ENCODE measurements at places on chromosomes 11 and 22. TPM values are rescaled to one million over a fixed set of nuclear protein-coding genes. Genes with fewer than 3 reads are reported as not detected.
A peak's percentile ranks its signal among the peaks of the same experiment; 100 is the strongest.

GRCh38 chr11:121105063-121105480 lies 4.0 kb downstream of the TECTA start:
- DNase-seq: no peak

GRCh38 chr11:72736452-72737069 lies 15.6 kb downstream of the ARAP1 start:
- DNase-seq: no peak

- DNase-seq: no peak
Measured at GRCh38 chr11:3824714-3825472, 15.9 kb downstream of the RHOG start.

DNA sequence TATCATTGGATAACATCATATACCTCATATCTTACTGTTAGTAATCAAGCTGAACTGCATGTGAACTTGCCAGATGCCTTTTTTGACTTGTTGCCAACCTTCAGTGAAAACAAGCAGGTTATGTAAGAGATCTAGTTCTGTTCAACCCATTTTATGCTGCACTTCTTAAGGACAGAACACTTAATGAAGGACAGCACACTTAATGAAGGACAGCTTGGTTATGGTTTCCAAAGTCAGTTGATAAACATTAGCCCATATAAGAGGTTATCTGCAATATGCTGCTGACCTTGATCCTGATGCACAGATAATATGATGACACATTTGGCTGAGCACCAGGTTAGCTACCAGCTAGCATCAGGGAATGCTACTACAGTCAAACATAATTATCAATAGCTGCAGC lies 358.7 kb upstream of the PDGFD start:
- DNase-seq: no peak

DNA sequence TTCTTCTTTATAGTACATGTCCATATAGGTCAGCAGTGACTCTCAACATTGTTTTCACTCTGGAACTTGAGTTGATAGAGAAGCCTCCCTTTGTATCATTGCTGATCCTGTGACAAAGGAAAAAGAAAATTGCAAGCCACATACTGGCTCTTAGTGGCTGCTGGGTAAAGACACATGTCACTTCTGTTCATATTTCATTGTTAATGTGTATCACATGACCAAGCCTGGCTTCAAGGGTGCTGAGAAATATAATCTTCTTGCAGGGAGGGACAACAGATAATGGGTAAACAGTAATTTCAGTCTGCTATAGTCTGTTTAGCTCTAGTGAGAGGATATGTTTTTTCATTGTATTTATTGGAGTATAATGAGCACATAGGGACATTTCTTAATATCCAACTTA lies 173.3 kb downstream of the PGR start:
- DNase-seq: no peak

- no peak for DNase-seq
Measured at GRCh38 chr22:37010976-37011375, 8.3 kb downstream of the TST start.

DNA sequence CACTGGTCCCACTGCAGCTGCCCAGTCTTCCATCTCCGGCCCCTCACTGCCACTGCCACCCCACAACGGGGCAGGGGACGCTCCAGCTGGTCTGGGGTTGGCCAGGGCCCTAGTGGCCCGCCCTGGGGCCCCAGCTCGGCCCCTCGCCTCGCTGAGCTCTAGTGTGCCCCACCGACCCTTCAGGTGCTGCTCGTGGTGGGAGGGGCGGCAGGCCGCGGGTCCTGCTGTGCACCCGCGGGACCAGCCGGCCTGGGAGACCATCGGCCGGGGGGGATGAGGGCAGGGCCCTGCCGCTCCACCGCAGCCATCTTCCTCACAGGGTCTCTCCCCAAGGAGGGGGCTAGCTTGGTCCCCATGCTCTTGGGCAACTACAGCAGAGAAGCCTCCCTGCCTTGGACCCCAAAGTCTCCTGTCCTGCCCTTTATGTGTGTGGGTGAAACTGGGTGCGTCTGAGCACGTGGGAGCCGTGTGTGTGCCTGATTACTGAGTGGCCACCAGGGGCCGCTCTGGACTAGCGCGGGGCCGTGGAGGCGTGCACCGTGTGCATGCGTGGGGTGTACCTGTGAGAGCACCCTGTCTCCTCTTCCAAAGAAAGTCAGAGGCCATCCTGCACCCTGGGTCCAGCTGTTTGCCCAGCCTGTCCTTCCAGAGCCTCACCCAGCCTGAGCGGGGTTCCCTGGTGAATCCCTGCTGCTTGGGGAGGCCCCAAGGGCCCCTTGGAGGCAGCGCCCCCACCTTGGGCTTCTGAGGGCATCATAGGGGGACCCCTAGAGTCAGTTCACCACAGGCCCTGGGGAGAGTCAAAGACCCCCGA lies 6.0 kb upstream of the ACR start:
- no peak for DNase-seq

DNA sequence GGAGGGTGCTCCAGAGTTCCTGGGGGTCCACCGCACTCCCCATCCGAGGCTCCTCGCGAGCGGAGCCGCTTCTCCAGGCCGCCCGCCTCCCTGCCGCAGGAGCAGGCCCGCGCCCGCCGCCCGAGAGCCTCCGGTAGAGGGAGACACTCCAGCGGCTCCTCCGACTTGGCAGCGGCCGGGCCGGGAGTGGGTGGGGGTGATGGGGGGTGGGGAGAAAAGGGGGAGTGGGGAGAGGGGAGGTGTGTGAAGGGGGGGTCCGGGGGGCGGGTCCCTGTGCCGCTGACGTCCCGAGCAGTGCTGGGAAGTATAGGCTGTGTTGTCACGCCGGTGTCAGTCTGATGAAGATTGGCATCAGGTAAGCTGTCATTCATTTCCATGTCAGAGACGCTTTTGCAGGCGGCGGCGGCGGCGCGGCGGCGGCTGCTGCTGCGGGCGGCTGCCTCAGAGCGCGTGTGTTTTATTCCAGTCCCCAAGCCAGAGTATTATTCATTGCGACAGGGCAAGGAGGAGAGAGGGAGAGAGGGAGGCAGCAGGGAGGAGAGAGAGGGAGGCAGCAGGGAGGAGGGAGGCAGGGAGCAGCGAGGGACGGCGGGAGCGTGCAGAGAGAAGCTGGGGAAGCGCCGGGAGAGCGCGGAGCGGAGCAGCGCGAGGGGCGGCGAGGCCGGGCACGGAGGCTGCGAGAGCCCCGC lies at the start of gene PKNOX2:
TSS of gene PKNOX2 (plus strand) at position 330 of the 689 bp plus-strand sequence. CDS start 186,555 bp downstream, outside the sequence.
- DNase-seq: peak; percentile 89

DNA sequence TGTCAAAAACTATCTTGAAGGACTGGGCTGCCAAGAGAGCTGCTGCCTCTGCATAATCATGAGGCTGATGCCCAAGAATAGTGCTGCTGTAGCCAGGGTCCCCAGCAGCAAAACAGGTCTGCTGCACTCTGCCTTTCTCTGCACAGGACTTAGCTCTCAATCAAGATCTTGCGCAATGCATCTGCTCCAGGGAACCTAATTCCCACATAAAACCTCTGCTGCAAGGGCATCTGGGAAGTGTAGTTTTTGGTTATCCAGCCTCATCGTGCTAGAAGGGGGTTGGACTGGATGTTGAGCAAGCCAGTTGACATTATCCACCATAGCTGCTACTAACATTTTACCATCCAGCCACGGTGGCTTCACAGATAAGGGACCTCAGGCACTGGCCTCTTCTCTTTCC lies 192.7 kb downstream of the C11orf91 start:
- DNase-seq: no peak

DNA sequence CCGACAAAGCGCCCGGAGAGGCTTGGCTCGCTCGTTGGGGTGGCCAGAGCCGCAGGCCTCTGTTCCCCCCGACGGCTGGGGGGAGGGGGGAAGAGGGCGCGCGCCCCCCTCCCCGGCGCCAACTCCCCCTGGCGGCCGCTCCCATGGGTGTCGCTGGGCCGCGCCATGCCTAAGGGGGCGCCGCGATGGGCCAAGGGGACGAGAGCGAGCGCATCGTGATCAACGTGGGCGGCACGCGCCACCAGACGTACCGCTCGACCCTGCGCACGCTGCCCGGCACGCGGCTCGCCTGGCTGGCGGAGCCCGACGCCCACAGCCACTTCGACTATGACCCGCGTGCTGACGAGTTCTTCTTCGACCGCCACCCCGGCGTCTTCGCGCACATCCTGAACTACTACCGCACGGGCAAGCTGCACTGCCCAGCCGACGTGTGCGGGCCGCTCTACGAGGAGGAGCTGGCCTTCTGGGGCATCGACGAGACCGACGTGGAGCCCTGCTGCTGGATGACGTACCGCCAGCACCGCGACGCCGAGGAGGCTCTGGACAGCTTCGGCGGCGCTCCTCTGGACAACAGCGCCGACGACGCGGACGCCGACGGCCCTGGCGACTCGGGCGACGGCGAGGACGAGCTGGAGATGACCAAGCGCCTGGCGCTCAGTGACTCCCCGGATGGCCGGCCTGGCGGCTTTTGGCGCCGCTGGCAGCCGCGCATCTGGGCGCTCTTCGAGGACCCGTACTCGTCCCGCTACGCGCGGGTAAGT lies 1.4 kb downstream of the KCNC1 start:
- peak; percentile 30 for DNase-seq

DNA sequence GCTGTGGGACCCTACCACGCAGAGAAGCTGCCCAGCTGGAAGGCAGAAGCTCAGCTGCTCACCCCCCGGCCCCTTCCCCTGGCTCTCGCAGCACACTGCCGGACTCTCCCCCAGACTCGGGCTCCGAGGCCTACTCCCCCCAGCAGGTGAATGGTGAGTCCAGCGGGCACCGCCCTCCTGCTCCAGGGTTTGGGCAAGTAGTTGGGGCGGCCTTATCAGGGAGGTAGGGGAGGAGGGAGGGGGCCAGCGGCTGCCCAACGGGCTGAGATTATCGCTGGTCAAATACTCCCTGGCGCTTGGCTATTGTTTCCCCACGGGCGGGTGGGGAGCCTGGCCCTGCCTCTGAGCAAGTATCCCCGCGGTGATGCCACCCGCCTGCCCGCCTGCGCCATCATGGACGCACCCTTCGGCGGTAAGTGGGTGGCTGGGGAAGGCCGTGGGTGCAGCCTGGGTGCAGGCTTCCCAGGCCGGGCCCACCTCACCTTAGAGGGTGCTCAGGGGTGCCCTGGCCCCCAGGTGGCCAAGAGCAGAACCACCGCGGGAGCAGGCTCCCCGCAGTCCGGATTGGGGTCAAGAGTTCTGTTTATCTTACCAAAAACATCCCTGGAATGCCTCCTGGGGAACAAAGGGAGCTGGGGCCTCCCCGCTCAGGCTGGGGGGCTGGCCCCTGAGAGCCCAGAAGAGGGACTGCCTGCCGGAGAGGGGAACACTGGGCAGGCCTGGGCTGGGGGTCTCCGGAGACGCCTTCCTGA lies 16.9 kb downstream of the MYRF start:
- DNase-seq: no peak

DNA sequence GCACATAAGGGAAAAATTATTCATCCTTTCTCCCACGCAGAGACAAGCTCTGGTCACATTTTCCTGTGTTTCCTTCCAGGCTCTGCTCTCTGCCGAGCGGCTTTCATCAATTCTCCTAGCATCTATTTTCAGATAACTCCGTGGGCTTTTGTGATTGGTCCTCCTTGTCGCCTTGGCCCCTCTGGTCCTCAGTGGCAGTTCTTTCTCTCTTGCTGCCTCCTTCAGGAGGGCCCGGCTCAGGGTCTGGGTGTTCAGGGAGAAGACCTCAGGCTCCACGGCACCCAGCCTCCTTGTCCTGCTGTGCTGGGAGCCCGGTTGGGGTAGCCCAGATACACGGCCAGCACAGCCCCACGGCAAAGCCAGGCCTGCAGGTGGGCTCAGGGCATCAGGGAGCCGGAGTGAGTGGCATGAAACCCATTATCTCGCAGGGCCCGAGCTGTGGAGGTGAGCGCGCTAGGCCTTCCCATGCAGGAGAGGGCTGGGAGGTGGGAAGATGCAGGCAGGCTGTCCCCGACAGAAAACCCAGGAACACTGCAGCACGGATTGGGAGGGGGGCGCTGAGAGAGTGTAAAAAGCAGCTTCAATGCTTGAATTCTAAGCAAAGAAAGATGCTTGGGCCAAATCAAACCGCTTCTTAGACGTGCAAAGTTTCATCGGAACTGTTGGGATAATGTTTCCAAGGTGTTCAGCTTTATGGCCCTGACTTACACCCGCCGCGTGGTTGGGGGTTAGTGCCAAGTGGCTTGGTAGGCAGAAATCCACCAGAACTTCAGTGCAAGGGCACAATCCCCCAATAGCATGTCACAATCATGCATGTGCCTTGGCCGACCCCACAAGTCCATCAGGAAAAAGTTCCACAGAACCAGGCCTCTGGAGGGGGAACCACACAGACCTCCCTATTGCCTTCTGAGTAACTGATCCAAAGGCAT lies 81.9 kb upstream of the WNT7B start:
- DNase-seq: no peak

DNA sequence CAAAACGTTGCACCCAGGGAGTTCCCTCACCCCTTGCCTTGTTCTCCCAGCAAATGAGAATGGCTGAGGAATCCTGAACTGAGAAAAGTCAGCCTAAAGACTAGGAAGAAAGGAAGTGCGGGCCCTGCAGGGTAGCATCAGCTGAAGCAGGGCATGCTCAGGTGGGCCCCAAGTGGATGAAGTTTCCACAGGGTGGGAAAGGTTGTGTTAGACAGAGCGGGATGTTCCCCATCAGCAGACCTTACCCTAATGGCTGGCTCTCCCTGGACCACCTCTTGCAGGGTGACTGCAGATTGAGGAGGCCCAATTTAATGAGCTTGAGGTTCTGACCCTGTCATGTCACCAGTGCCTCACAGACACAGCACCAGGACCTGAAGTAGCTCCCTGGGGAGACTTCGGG lies 81.5 kb upstream of the MYOD1 start:
- DNase-seq: no peak

DNA sequence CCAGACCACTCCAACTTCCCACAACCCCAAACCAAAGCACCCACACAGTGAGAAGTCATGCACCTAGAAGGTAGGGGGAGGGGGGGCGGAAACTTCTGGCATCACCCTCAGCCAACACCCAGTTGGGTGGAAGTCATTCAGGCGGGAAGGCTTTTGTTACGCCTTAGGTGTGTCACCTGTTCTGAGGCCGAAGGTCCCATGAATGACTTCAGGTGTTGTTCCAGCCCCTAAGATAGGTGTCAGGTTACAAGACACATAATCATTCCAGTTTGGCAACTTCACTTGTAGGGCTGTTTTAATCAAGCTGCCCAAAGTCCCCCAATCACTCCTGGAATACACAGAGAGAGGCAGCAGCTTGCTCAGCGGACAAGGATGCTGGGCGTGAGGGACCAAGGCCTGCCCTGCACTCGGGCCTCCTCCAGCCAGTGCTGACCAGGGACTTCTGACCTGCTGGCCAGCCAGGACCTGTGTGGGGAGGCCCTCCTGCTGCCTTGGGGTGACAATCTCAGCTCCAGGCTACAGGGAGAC lies at the start of gene TMPRSS4:
TSS of gene TMPRSS4 (plus strand) at position 325 of the 528 bp plus-strand sequence. CDS start 225 bp downstream, outside the sequence.
- no peak for DNase-seq

Gene SAAL1
- total RNA-seq: 31.4 TPM

Gene HEPACAM
- 12.6 TPM for total RNA-seq

Gene LRRC32
- 1.1 TPM for total RNA-seq

Gene APOA5
- not detected for total RNA-seq

Gene PANX3
- total RNA-seq: not detected

Gene CARD18
- total RNA-seq: not detected

Gene MS4A7
- total RNA-seq: 3.3 TPM

Gene APOBEC3A
- not detected for total RNA-seq
